ENCODE measurements at places on chromosomes 5 and 9. TPM values are rescaled to one million over a fixed set of nuclear protein-coding genes. Genes with fewer than 3 reads are reported as not detected.

Gene MTREX
- 107 TPM for total RNA-seq

GRCh38 chr9:125343518-125344275 is 82.1 kb downstream of the GAPVD1 start:
- H3K4me1 ChIP-seq: no peaks in the 10 kb centered on the region
- no peaks in the 10 kb centered on the region for H3K27me3 ChIP-seq
- DNase-seq: no peak

Gene PCDHGC5
- total RNA-seq: 3.3 TPM

DNA sequence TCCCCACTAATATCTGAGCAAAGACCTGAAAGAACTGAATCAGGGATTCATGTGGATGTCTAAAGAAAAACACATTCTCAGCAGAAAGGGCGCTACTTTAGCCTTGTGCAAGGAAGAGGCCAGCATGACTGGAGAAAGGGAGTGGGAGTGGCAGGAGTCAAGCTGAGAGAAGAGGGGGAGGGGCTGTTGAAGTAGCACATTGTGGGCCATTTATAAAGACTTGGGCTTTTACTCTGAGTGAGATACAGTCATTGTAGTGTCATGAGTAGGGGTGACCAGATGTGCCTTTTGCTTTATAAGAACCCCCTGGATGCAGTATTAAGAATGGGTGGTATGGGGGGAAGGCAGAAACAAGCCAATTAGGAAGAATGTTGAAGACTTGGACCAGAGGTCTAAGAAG is 452.8 kb downstream of the ENC1 start:
- H3K27me3 ChIP-seq: no peaks in the 10 kb centered on the region
- no peaks in the 10 kb centered on the region for H3K4me1 ChIP-seq
- no peaks in the 10 kb centered on the region for H3K36me3 ChIP-seq
- DNase-seq: no peak
- no peak overlapping the region for H3K4me3 ChIP-seq

Gene RMRP
- 1,664 TPM for total RNA-seq

GRCh38 chr5:168851902-168852321 is 272.7 kb upstream of the PANK3 start:
- no peaks in the 10 kb centered on the region for H3K27me3 ChIP-seq
- peak overlapping the region; percentile 20 for H3K27ac ChIP-seq
- H3K4me3 ChIP-seq: no peak overlapping the region
- DNase-seq: no peak
- H3K36me3 ChIP-seq: no peaks in the 10 kb centered on the region

DNA sequence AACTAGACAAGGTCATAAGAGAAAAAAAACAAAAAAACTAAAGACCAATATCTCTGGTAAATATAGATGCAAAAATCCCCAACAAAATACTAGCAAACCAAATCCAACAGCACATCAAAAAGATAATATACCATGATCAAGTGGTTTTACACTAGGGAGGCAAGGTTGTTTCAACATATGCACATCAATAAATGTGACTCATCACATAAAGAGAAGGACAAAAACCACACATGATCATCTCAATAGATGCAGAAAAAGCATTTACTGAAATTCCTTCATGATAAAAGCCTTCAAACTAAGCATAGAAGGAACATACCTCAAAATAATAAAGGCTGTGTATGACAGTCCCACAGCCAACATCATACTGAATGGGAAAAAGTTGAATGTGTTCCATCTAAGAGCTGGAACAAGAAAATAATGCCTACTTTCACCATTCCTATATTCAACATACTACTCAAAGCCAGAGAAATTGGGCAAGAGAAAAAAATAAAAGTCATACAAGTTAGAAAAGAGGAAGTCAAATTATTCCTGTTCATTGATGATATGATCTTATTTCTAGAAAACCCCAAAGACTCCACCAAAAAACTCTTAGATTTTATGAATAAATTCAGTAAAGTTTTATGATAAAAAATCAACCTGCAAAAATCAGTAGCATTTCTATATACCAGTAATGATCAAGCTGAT is 72.2 kb upstream of the FAM169A start:
- no peaks in the 10 kb centered on the region for H3K36me3 ChIP-seq
- H3K27ac ChIP-seq: no peak overlapping the region
- DNase-seq: no peak
- H3K27me3 ChIP-seq: no peaks in the 10 kb centered on the region

- H3K27ac ChIP-seq: no peak overlapping the region
- no peak overlapping the region for H3K4me3 ChIP-seq
- H3K36me3 ChIP-seq: no peaks in the 10 kb centered on the region
- H3K27me3 ChIP-seq: no peaks in the 10 kb centered on the region
Observed at GRCh38 chr5:149014571-149015031, 48.3 kb downstream of the SH3TC2 start.

DNA sequence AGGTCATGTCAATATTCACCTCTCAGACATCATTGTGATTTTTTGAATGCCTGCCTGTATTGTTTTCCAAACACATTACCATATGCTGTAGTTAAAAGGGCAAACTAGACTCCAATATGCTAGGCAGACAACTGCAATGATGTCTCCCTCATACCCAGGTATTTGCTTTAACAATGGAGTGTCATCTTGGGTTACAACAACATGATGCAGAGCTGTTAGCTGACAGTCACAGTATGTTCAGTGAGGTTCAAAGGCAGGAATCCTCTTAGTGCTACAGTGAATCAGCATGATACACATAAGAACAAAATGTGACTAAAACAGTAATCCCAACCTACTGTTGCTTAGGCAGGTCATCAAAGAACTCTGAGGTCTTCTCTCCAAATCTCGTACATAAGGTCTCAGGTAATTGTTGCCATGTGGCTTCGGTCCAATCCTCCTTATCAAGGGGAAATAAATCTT is 24.0 kb downstream of the OR1J1 start:
- H3K27me3 ChIP-seq: no peaks in the 10 kb centered on the region
- H3K4me1 ChIP-seq: no peaks in the 10 kb centered on the region
- no peak overlapping the region for H3K27ac ChIP-seq
- no peak overlapping the region for H3K4me3 ChIP-seq
- H3K36me3 ChIP-seq: no peaks in the 10 kb centered on the region

Gene SLC6A18
- not detected for total RNA-seq

Gene GARIN3
- not detected for total RNA-seq

Gene LTC4S
- total RNA-seq: 3.8 TPM

- no peaks in the 10 kb centered on the region for H3K36me3 ChIP-seq
- no peak overlapping the region for H3K27ac ChIP-seq
- no peak overlapping the region for H3K4me3 ChIP-seq
- no peaks in the 10 kb centered on the region for H3K4me1 ChIP-seq
Observed at GRCh38 chr9:96498796-96499195, 48.8 kb downstream of the HABP4 start.

DNA sequence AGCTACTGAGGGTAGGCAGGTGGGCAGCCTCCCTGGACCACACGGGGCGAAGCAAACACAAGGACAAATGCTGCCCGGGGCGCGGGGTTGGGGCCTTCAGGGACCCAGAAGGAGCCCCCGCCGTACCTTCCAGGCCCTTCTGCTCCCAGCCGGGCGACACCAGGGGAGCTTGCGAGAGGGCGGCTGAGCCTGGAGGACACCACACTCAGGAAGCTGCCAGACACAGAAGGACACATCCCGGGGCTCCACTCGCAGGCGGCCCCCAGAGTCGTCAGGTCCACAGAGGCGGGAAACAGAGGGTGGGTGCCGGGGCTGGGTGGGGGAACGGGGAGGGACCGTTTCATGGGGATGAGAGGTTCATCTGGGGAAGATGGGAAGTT is 58.5 kb upstream of the UBAC1 start:
- no peaks in the 10 kb centered on the region for H3K4me1 ChIP-seq
- H3K27me3 ChIP-seq: no peaks in the 10 kb centered on the region
- no peak overlapping the region for H3K4me3 ChIP-seq
